Globus pallidus (tissue), 1 donor: ENCODE measurements at places on chromosomes 3 and 15.

DNA sequence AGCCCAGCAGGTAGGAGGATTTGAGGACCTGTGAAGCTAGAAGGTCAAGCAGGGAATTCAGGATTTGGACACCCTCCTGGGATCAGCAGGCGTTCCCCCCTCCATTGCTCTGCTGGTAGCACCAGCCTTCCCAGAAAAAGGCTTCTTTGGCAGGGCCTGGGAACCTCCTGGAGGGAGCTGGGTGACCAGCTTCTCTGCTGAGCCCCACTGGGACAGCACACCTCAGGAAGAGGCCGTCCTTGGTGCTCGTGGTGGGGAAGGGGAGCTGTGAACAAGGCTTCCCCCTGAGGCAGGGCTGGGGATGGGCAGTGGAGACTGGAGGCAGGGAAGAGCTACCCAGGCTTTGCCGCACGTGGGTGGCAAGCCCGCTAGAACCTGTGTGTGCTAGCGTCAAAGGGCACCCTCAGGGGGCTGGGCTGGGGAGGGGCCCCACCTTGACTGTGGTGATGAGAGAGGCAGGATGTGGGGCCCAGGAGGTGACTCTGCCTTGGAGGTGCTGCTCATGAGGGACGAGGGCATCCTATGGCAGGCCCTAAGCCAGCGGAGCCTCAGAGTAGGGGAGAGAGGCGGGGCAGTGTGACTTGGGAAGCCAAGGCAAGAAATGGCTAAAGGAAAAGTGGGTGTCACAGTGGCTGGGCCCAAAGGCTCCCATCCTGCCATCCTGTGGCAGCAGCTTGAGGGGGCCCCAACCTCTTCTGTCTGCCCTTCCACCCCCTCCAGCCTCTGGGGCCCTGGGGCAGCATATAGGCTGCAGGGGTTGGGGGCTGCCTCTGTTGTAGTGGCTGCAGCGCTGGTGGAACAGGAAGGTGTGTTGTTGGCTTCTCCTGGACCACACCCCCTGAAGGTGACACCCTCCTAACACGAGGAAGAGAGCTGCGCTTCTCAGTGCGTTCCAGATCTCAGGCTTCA lies 20.7 kb downstream of the KLF13 start:
- no peak for DNase-seq

GRCh38 chr15:32933236-32933635 lies 215.4 kb downstream of the GREM1 start:
- no peak for DNase-seq

DNA sequence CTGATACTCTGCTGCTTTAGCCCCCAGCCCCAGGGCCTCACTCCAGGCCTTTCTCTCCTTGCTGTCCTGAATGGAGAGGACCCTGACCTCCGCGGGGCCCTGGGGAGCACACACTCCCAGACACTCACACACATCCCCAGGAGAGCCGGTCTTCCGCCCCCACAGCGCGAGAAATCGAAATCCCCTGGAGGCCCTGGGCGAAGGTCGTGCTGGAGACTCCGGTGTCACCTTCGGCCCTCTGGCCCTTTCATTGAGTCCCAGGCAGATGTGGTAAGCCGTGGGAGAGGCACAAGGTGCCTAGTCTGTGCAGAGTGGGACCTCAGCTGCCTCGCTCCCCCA lies 848 bp upstream of the GOLGA8B start:
- no peak for DNase-seq

DNA sequence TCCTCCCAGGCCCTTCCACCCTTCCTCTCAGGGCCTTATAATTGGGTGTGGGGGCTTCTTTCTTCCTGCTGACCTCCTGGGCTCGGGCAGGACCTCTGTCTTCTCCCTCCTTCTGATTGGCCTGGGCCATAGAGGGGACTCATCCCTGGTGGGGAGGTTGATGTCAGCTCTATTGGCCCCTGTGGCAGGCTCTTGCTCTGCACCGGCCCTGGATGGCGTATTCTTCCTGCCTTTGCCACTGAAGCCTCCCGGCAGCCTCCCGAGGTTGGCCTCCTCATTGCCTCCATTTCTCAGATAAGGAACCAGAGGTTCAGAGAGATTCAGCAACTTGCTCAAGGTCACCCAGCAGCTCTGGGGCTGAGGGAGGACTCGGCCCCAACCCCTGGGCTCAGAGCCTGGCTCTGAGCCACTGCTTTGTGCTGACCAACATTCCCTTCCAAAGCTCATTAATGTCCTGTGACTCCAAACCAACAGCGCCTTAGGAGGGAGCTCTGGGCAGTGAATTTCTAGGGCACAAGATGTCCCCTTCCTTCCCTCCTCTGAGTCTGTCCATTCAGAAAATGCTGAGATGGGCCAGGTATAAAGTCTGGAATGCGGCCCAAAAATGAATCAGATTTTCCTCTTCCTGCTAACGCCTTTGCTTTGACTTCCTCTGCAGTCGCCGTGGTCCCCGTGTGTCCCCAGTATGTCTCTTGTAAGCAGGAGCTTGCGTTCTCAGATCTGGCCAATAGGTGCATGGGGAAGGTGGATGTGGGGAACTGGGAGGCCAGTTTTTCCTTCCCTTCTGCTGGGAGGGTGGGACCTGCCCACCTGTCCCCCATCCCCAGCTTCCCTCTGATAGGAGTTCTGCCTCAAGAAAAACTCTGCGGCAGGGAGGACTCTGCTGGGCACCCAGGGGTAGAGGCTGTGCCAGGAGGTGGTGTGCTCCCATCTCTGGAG lies 74.2 kb downstream of the HMCES start:
- DNase-seq = no peak

GRCh38 chr15:63324770-63325169 lies 47.4 kb downstream of the APH1B start:
- no peak for DNase-seq

DNA sequence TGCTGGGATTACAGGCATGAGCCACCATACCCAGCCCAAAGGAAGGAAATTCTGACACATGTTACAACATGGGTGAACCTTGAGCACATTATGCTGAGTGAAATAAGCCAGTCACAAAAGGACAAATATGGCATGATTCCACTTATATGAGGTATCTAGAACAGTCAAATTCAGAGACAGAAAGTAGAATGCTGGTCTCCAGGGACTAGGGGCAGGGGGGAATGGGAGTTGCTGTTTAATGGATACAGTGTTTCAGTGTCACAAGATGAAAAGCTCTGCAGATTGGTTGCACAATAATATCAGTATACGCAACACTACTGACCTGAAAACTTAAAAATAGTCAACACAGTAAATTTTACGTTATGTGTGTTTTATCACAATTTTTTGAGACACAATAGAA lies 4.1 kb downstream of the SPATA12 start:
- DNase-seq = no peak

- no peak for DNase-seq
These were observed 3.9 kb upstream of the TGM4 start for GRCh38 chr3:44870375-44871061.

GRCh38 chr3:22141769-22142168 lies 390.8 kb upstream of the ZNF385D start:
- no peak for DNase-seq

DNA sequence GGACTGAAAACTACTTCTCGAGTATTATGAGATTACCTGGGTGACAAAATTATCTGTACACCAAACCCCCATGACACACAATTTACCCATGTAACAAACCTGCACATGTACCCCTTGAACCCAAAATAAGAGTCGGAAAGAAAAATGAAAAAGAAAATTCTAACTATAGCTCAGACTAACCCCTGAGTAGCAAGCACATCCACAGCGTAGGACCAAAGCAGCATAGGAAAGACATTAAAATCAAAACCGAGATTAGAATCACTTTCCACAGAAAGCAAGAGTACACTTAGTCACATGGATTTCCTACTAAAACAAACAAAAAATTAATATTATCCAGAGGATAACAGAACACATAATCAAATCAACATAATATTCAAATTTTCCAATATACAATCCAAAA lies 6.3 kb upstream of the PIK3CA start:
- no peak for DNase-seq

GRCh38 chr3:20401253-20401652 lies 215.2 kb upstream of the SGO1 start:
- DNase-seq = no peak

GRCh38 chr3:43676441-43676840 lies 14.3 kb upstream of the ABHD5 start:
- no peak for DNase-seq

DNA sequence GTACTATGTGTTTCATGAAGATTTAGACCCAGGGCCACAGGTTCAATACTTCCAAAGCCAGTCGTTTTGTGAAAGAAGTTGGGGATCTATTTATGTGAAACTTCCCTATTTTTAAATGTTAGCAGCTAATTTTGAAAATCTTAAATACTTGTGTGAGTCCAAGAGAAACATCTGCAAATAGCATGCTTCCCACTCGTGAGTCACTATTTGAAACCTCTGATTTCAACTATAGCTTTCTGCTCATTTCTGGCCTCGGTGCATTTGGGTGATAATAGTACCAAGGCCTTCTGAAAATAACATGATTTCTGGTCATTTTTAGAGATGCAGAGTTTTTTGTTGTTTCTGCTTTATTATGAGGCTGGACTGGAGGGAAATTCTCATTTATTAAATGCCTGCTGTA lies 110.0 kb downstream of the OPA1 start:
- DNase-seq = no peak

GRCh38 chr15:90360746-90361145 lies 8.7 kb downstream of the ZNF774 start:
- DNase-seq = no peak

- DNase-seq = no peak
These were observed 49.7 kb upstream of the SCAANT1 start for GRCh38 chr3:63961891-63962290.

DNA sequence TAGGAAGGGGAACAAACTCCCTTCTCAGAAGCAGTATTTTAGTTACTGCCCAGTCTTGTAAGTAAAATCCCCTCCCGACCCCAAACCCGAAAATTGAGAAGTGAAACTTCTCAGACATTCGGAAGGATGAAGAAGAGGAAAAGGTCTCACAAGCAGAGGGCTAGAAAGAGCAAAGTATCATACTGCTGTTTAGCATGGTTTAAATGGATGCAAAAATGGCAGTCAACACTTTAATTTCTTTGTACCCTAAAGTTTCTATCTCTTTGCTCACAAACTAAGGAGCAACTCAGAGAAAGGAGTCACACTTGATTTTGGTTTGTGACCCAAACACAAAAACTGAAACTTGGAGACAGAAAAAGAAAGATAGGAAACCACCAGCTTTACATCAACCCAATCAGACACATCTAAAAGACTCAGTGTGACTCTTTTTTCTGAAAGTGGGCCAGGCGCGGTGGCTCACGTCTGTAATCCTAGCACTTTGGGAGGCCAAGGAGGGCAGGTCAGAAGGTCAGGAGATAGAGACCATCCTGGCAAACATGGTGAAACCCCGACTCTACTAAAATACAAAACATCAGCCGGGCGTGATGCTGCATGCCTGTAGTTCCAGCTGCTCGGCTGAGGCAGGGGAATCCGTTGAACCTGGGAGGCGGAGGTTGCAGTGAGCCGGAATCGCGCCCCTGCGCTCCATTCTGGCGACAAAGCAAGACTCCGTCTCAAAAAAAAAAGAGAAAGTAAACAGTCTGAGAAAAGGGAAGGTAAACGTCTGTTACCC lies 63.2 kb upstream of the ATP11B start:
- no peak for DNase-seq

DNA sequence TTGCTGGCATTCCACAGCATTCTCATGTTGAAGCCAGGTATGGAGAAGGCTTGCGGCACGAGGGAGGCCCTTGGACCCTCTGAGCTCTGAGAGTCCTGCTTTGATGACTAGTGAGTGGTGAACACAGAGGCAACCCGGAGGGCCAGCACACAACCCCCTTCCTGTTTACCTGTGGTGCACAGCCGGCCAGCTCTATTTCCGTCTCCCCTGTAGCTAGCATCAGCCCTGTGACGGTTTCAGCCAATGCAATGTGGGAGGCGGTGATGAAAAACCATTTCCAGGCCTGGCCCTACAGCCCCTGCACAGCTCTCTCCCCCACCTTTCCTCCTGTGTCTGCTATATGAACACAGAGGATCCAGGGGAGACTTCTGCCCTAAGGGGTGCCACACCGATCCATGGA lies 76.8 kb upstream of the KLHL25 start:
- no peak for DNase-seq

DNA sequence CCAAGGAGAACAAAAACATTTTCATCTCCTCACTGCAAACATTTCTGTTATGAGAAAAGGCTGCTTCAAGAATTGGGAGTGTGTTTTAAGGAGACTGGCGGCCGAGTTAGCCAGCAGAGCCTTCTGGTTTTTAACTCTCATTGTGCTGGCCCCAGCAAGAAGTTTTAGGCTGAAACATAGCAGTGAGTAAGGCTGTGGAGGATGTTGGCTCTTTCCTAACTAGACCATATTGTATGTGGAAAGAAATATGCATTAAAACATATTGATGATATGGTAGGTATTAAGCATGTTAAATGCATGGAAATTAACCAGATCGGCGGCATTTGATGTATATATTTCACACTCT lies 90.7 kb downstream of the TIGIT start:
- no peak for DNase-seq

- no peak for DNase-seq
These were observed 310.8 kb downstream of the PTPRG start for GRCh38 chr3:61872077-61872706.

- DNase-seq = no peak
These were observed 78.6 kb downstream of the FHIT start for GRCh38 chr3:61172684-61173083.

GRCh38 chr3:171685116-171685895 lies 125.0 kb downstream of the PLD1 start:
- DNase-seq = no peak

- DNase-seq = no peak
These were observed 85.3 kb downstream of the DPH6 start for GRCh38 chr15:35460616-35461015.

- DNase-seq = no peak
These were observed 7.4 kb upstream of the DLG1 start for GRCh38 chr3:197305854-197306253.

- no peak for DNase-seq
These were observed 90.5 kb downstream of the LPP start for GRCh38 chr3:188244395-188244861.

- DNase-seq = no peak
These were observed 9.1 kb downstream of the BFSP2 start for GRCh38 chr3:133408961-133409360.

- no peak for DNase-seq
These were observed 24.1 kb upstream of the MINAR1 start for GRCh38 chr15:79408041-79408440.

DNA sequence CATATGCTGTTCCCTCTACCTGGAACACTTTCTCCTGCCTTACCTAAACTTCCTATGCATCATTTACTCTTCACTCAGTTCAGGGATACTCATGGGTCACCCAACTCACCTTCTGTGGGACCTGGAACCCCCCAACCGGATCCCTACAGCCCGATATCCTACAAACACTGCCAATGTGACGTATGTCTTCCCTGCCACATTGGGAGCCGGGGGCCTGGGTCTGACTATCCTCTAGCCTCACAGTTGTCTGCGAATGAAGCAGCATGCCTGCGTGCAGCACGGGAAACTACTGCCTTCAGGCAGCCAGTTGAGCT lies 405 bp downstream of the NPRL2 start:
- DNase-seq = no peak

- DNase-seq = no peak
These were observed 300.6 kb downstream of the SATB1 start for GRCh38 chr3:18124501-18124900.
